Retina (tissue), 1 donor: ENCODE measurements at places on chromosomes 6 and 20.

GRCh38 chr6:38554014-38554413, 85.7 kb downstream of the BTBD9 start:
- no peak for DNase-seq

DNA sequence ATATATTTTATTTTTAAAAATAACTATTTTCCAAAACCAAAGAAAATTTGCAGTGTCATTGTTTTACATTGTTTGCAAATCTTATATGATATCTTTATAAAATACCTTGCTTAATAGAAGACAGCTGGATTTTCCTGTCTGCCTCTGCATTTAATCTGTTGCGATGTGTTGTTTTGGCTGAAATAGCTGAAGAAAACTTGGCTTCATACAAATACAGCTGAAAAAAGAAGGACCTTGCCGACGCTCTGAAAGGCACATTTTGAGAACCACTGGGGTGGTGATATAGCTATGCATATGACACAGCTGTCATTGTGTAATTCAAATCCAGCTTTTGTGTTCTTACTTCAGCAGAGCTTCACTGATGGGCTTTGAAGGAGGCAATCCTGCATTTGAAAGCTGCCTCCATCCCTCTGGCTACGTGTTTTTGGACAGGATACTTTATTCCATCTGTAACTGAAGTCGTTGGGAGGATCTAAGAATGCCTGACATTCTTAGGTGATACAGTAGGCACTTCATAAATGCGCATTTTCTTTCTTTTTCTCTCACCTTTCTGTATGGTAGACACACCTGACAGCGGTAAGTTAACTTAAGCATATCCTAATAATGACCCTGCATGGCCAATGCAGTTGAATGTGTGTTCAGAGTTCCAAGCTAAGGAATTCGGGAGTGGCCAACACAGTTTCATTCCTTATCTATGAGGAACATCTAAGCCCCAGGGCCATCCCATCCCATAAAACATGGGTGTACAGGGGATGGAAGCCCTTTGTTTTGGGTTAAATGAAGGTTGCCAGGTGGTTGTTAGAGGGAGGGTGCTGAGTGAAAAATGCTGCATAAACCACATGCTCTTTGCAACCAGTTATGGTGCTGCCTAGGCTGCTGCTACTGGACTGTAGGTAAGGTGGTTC, 213.0 kb downstream of the TFAP2A start:
- no peak for DNase-seq

DNA sequence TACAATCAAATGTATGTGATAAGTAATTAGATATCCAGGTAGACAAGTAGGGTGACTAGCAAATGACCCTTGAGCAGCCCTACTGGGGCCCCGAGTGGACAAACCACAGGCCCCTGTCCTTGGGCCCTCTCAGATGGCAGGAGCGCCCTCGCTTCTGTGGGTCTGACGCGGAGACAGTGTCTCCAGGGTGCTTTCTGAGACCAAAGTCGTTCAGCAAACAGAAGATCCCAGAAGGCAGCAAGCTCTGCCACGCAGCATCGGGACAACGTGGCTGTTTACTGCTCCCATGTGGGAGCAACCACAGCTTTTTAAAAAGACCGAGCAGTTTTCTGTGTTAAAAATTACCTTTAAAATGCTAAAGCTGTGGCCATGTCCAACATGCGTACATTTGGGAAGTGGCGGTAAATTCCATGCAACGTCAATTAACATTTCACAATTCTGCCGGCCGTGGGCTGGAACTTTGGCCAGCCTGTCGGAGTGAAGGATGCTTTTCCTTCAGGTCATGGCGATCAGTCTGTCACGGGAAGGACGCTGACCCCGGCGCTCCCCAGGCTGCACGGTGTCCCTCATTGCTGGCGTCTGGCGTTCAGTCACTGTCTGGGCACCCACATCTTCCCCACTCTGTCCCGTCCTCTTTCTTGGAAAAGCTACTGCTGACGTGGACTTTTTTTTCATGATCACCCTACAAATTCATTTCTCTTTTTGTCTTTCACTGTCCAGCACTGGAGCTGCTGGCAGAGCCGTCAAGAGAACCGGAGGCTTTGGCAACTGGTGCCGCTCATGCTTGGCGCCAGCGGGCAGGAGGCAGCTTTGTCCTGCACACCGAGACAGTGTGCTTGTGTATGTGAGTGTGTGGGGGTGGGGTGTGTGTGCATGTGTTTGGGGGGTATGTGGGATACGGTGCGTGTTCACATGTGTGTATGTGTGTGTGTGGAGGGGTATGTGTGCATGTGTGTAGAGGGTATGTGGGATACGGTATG, 293.1 kb downstream of the CDH4 start:
- no peak for DNase-seq

GRCh38 chr6:158257425-158257759, 54.9 kb upstream of the TULP4 start:
- no peak for DNase-seq

GRCh38 chr6:11730641-11731040, 48.0 kb downstream of the ADTRP start:
- DNase-seq = no peak

GRCh38 chr6:42279144-42279781, 61.6 kb upstream of the MRPS10 start:
- no peak for DNase-seq

GRCh38 chr6:137001299-137001976, 43.3 kb downstream of the IL20RA start:
- no peak for DNase-seq

GRCh38 chr6:147733686-147734085, 225.2 kb downstream of the SAMD5 start:
- no peak for DNase-seq

- DNase-seq = no peak
These were observed 850 bp upstream of the HECA start for GRCh38 chr6:139134064-139134395.

GRCh38 chr6:42138630-42139619, 3.5 kb downstream of the C6orf132 start:
- peak; percentile 44 for DNase-seq

DNA sequence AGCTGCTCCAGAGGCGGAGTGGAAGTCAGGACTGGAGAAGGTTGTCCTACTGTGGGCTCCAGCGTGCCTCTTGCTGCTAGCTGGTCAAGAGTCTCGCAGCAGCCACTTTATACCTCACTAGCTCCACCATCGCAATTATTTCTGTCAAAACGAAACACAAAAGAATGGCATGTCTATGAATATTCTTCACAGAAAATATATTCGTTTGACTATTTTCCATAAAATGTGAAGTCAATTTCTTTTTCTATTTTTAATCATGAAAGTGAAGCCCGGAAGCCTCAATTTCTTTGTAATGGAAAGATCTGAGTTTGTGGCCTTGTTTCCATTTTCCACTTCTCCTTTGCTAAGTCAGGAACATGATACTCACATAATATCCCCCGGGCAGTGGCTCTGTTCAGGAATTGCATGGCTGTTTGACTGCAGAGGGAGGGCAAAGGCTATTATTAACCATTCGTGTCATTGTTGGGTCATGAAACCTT, 51.7 kb downstream of the DTD1 start:
- DNase-seq = no peak

DNA sequence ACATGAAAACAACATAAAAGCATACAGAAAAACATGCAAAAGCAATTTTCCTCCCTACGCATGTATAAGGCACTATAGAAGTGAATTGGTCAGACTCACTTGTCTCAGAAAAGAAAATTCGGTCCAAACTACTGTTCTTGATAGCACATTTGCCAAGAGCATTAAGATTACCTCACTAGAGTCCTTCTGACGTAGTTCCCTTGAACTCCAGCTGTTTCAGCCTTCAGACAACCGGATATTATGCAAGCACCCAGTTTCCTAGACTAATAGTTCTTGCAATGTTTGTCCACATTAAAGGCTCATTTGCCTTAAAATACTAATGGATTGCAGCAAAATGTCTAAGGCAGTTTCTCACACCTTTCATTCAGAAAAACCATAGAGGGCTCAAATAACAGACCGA, 2.5 kb upstream of the CASS4 start:
- no peak for DNase-seq

DNA sequence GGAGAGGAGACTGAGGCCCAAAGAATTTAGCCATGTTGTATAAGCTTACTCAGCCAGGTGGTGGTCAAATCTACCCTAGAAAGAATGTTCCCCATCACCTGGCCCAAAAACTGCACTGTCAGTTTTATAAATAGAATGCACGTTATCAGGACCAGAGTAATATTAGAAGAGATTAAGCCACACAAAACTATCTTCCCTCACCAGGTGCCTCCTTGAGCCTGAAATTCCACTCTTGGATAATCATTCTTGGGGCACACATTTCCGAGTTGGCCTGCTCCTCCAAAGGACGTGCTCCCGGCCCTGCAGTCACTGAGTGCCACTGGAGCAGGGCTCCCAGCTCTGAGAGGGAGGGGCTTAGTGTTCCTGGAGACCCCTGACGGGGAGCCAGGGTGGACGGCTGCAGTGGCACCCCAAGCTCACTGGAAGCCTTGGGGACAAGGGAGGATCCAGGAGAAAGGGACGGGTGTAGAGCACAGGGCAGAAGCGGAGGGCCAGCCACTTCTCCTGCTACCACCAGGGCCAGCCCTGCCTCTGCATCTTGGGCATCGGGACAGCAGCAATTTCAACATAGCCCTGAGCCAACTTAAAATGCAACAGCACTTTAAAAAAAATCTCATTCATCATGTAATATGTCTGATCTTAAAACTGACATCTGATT, 160.8 kb upstream of the QKI start:
- DNase-seq = no peak

- DNase-seq = no peak
These were observed 110.9 kb downstream of the ARMC2 start for GRCh38 chr6:108958900-108959770.
